Left renal cortex interstitium (tissue), 4 donors: ENCODE measurements at places on chromosomes 1 and 21.
A peak's percentile ranks its signal among the peaks of the same experiment; 100 is the strongest.

DNA sequence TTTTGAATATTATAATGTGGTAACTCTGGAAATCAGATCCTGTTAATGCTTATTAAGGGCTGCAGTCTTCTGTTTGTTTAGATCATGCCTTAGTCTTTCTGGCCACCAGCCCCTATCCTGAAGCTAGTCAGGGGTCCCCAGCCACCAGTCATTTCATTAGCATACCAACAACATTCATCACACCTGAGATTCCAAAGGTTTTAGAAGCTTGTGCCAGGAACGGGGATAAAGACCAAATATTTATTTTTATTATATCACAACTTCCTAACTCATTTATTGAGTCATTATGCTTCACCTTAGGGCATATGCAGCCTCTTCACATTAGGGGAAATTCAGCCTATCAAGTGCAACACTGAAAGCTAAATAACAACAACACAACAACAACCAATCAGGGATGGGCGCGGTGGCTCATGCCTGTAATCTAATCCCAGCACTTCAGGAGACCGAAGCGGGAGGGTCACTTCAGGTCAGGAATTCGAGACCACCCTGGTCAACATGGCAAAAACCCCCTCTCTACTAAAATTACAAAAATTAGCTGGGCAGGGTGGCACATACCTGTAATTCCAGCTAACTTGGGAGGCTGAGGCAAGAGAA lies 2.9 kb upstream of the PSEN2 start:
- no peak for DNase-seq

DNA sequence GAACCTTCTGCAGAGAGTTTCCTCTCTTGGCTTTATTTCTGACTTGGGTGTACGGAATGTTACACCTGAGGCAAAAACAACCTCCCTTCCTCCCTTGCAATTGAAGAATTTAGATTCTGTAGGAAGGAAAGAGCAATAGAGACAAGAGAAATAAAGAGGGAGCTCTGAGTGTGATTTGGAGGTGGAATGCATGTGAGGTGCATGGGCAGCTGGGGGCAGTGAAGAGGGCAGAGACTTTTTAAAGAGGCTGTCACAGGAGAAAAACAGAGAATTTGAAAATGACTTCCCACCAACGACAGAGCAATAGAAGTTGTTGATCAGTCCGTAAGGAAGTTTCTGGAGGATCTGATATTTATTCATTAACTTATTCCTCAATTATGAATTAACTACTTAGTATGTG lies 172.0 kb upstream of the B3GALT2 start:
- no peak for DNase-seq

DNA sequence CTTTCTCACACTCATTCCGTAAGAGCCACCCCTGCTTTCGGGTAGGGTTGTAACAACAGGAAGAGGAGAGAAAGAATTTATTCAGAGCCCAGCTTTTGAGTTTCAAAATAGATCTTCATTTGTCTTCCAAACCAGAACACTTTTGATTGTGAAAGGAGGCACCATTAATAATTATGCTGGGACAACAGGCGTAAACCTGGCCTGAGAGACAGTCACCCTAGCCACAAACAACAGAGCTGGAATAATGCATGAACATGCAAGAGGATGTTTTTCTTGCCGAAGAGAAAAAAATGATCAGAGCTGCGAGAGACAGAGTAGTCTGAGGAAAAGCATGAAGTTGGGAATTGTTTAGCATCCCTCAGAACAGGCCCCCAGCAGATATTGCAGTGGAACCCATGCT lies 18.5 kb upstream of the GREM2 start:
- DNase-seq, result no peak

DNA sequence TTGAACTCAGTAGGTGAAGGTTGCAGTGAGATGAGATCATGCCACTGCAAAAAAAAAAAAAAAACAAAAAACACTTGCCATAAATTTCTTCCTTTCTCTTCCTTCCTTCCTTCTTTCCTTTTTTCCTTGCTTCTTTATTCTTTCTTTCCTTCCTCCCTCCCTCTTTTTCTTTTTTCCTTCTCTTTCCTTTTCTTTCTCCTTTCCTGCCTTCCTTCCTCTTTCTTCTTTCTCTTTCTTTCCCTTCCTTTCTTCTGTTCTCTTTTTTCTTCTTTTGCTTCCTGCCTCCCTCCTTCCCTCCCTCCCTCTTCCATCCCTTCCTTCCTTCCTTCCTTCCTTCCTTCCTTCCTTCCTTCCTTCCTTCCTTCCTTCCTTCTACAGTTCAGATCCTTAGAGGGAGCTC lies 71.2 kb downstream of the LYPLAL1 start:
- no peak for DNase-seq

DNA sequence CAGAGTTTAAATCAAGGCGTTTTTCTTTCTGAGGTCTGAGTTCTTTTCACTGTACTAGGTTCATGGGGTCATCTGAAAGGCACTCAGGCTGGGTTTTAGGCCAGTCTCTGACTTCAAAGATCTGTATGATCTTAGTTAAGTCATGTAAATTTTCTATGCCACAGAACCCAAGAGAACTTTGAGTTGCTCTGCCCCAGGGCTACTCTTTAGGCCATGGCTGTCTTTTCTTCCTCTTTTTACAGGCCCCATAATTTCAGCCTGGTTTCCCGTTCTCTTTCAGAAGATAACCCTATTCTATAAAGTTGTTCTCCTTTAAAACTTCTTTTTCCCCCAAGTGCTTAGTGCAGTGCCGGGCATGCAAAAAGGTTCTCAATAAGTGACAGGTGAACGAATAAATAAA lies 26.1 kb downstream of the METTL13 start:
- DNase-seq, result no peak

GRCh38 chr21:45050345-45050796 lies 24.0 kb upstream of the ADARB1 start:
- no peak for DNase-seq

- DNase-seq, result no peak
Measured at GRCh38 chr1:171788696-171789095, 7.2 kb downstream of the METTL13 start.

DNA sequence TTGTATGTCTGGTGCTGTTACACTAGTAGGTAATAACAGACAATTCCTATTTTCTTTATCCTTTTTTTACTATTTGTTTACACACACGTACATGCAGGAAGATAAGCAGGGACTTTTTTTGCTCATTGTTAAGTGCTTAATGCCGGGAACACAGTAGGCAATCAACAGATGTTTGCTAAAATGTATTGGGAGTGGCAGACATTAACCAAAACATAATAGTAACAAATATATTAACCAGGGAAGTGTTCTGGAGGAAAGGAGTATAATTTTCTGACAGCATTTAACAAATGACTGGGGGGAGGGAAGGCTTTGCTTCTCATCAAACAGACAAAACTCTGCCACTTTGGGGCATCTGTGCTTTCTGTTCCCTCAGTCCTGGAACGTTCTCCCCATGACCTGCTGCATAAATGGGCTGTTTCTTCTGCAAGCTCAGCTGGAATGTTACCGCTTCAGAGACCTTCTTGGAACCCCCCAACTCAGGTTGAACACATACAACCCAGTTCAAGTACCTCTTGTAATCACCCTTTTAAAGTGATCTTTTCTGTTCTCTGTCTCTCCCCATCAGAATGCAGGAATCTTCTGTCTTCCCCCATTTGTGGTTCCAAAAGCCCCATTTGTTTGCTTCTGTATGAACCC lies 2.1 kb downstream of the CR1L start:
- DNase-seq, result no peak

- DNase-seq, result no peak
Measured at GRCh38 chr1:25802915-25803314, 2.9 kb downstream of the SELENON start.

DNA sequence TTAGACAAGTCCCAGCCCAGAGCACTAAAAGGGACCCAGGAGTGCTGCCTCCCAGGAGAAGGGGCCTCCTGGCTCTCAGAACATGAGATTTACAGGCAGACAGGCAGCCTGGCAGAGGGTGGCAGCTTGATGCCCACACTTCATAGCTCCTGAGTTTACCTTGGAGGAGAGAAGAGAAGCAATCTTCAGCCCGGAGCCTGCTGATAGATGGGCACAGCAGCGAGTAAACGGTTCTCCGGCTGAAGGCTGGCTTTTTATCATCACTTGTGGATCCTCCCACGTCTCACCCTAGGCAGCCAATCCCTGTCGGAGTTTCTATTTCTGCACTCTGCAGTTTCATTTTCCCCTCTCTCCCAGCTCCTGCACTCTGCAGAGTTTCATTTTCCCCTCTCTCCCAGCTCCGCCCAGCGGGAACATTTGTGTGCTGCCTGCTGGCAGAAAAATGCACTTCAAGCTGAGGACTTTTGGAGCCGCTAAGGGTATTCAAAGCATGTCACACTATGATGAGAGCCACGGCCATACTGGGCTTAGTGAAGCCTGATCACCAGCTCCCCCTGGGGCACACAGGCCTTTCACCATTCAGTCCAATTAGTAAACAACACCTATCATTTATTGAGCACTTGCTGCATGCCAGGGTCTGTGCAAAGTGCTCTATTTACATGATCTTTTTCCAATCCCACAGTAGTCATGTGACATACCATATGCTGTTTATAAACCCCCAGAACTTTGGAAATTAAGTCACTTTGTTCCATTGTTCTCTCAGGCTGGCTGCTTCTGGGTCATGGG lies at the start of gene IFI6:
IFI6 (minus strand) TSS at position 229 of the 786 bp plus-strand sequence. CDS start 2,878 bp downstream, outside the sequence.
- DNase-seq, result peak; percentile 86

DNA sequence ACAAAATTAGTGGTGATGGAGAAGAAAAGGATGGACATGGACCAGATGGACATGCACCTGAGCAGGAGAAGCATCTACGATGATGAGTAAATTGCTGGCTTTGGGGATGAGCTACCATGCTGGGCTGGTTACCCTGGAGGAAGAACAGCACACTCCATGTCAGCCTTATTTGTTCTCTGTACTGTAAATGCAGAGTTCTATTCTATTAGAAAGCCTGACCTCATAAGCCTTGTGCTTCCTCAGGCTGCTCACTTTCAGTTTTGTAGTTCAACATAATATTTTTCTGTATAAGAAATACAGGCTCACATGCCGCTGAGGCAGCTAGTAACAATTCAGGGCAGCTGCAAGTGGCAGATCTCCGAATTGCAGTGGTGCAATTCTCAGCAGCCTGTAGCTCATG lies 249.6 kb downstream of the PLA2G4A start:
- no peak for DNase-seq

DNA sequence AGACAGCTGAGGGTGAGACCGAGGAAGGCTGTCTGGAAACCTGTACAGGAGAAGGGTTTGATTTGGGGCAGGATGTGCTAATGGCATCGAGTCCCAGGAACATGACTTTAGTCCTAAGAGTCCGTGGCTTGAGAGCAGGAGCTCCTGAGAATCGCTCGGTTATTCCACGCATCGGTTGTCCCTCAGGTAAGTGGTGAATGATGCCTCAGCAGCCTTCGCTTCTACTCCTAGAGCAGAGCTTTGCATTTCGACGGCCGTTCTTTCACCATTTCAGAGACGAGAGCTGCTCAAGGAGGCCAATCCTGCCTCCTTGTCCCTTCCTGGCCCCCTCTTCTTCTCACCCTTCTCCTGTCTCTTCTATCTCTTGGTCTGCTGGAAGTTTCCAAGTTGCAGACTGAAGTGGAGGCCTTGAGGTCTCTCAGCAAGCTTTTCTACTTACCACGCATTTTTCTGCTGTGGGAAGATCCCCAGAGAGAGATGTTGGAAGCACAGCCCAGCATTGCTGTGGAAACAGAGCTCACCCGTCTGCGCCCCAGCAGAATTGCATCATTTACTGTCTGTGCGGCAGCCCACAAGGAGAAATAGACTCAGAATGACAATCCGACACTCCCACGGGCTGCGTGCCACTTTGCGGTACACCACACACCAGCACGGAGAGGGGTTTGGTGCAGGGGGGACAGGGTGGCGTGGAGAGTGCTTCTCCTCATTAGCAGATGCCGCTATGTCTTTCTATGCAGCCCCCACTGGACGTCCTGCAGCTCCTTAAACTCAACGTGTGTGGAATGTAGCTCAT lies 270.7 kb upstream of the C1orf174 start:
- DNase-seq, result no peak

GRCh38 chr1:937521-937920 lies 13.8 kb downstream of the SAMD11 start:
- DNase-seq, result no peak

GRCh38 chr21:33752260-33752659 lies 110.0 kb downstream of the ITSN1 start:
- DNase-seq, result no peak

GRCh38 chr1:234234199-234234598 lies 139.1 kb upstream of the COA6 start:
- DNase-seq, result no peak

DNA sequence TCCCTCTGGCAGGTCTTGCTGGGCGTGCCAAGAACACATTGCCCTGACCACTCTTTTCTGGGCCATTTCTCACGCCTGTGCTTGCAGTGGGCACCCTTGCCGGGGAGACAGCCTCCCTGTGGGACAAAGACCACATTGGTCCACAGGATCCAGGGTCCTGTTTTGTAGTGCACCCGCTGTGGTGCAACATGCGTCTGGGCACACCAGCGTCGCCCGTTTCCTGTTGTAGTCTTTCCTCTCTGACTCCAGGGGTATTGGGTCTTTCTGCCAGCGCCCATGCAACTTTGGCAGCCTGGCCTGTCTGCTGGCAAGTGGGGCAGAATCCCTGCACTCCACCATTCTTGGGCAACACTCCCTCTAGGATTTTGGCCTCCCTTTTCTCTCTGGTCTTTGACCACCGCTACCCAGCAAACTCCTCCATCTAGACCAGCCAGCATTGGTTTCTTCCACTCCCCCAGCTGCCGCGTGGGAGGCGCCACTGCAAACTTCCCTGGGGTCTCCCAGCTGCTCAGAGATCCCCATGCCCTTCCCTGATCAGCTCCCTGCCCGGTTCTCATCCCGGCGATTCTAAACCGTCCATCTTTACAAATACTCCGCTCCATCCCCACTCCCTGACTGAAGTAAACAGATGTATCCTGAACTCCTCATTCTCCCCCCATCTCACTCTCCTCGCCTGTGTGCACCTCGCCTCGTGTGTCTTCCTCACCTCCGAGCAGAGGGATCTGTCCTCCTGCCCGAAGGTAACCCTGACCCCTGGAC lies 1.2 kb upstream of the TPRG1L start:
- no peak for DNase-seq

- no peak for DNase-seq
Measured at GRCh38 chr1:161089251-161089924, at the start of gene NECTIN4. Gene NECTIN4 (minus strand): TSS chr1:161089558. CDS start chr1:161089296, 262 bp downstream.

GRCh38 chr1:157201767-157202166 lies 63.6 kb upstream of the ETV3 start:
- no peak for DNase-seq

DNA sequence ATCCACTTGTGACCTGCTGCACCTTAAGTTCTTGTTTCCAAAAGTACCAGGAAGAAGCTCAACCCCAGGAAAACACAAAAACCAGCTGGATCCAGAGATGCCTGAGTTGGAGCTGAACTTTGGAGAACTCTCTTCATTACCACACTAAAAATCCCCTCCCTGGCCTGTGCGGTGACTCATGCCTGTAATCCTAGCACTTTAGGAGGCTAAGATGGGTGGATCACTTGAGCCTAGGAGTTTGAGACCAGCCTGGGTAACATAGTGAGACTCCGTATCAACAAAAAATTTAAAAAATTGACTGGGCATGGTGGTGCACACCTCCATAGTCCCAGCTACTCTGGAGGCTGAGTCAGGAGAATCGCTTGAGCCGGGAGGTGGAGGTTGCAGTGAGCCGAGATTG lies 6.2 kb downstream of the MAP1LC3C start:
- no peak for DNase-seq

DNA sequence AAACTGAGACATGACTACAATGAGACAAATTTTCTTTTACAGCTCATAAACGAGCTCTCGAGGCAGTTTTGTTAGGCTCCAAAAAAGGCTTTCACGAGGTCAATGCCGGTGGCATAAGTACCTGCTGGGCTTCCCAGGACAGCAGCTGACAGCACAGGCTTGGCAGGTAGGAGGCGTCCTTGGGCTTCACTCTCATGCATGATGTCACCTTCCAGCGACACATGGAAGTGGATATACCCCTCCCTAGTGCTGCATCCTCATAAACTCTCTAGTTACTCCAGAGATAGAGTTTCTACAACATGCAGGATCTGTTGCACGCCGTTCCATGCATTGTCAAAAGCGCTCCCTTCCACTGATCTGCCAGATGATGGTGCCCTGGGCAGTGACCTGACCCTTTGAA lies 112.5 kb upstream of the PAXBP1 start:
- DNase-seq, result no peak
